Cortex of kidney (tissue), 1 donor: ENCODE measurements at places on chromosomes 5 and 9.

DNA sequence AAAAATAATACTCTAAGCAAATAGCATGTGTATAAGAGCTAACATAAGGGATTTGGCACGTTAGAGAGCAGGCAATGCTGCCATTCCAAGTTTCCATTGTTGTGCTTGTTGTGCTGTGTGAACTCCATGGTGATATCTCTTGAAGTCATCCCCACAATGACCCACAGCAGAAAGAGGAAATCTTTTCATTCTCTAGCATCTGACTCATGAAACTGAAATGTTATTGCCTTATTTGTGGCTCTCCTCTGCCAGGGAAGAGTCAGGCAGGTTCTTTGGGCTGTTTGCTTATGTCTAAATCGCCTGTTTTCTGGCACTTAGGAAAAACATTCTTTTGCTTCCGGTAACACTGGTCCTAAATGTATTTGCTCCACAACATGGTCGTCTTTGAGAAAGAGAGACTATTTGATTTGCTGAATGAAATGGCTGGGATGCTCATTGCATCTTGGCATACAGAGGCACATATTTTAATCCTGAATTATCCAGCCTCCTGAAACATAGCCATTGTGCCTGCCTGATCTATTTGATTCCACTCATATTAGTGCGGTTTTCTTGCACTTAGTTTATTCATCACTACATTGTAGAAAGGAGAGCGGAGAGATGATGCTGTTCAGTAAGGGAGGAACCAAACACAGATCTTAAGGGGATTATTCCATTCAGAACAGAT lies 188.8 kb downstream of the CSNK1G3 start:
- no peak for DNase-seq

GRCh38 chr9:133889584-133890301 lies 102.4 kb downstream of the VAV2 start:
- DNase-seq = no peak

DNA sequence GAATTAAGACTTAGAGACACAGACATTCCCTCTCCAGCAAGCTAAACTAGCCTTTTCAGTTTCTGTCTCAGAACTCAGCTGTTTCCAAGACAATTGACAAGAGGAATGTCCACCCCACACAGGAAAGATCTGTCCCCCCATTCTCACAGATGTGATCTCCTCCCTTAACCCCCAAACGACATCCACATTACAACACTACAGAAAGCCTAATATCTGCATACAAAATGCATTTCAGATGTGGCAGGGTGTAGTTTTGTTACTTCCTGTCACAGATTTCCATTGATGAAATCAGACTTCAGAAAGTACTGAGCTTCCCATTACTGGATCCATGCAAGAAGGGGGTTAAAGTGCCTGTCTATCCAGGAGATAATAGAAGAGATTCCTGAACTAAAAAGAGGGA lies 2.9 kb upstream of the ARSI start:
- no peak for DNase-seq

- DNase-seq = no peak
Measured at GRCh38 chr9:100511205-100511604, 38.3 kb downstream of the TMEFF1 start.

- DNase-seq = no peak
Measured at GRCh38 chr5:159411115-159411514, 80.8 kb upstream of the IL12B start.

DNA sequence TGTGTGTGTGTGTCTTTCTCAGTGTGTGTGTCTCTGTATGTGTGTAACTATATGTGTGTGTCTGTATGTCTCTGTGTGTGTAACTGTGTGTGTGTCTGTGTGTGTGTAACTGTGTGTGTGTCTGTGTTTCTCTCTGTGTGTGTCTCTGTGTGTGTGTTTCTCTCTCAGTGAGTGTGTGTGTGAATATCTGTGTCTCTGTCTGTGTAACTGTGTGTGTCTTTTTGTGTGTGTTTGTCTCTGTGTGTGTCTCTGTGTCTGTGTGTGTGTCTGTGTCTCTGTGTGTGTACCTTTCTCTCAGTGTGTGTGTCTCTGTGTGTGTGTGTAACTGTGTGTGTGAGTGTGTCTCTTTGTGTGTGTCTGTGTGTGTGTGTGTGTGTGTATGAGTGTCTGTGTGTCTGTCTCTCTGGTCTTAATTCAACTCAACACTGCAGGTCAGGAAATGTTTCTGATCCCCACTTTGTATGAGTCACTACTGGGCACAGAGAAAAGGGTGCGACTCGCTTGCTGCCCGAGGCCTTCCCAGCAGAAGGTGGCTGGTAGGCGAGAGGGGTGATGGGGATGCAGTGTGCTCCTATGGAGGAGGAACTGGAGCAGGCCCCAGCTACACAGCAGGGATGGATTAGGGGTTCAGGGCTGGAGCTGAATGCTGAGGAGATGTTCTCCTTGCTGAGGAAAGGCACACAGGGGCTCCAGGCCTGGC lies 52.1 kb downstream of the NSG2 start:
- no peak for DNase-seq

DNA sequence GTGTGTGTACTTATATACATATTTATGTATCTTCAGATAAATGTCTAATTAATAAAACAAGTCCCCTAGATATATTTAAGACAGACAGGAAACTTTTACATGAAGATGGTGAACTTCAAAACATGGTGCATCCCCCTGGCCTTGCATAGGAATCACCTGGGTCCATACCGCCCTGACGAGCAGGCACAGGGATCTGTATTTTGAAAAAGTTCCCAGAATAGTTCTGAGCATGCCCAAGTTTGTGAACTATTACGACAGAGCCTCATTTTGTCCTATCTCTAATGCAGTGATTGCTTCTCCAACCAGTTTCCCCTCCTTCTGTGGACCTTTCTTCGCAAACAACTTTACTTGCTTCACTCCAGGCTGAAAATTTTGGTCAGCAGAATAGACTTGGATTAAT lies 98.1 kb downstream of the APBA1 start:
- no peak for DNase-seq

DNA sequence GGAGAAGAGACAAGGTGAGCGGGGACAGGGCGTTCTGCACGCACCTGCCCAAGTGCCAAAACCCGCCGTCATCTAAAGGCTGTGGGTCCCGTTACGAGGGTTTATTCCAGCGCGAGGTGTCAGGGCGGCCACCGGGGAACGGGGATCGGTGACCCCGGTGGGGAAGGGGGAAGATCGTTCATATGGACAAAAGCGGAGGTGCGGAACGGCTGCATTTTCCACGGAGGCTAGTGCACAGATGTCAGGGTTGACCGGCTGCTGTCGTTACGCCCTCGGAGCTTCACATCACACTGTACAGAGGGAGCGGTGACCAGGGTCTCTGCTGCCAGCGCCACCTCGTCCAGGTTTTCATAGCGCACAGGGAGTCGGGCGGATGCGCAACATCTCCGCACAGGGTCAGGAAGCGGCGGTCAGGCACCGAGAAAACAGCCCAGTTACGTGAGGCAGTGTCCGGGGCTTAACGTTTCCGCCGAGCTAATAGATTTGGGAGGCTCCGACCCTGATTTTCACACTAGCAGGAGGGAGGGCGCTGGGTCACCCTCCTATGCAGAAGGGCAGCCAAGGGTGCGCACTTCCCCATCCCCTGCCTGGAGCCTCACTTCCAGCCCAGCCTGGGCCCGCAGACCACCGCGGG lies 13.5 kb downstream of the BTNL9 start:
- DNase-seq = no peak

DNA sequence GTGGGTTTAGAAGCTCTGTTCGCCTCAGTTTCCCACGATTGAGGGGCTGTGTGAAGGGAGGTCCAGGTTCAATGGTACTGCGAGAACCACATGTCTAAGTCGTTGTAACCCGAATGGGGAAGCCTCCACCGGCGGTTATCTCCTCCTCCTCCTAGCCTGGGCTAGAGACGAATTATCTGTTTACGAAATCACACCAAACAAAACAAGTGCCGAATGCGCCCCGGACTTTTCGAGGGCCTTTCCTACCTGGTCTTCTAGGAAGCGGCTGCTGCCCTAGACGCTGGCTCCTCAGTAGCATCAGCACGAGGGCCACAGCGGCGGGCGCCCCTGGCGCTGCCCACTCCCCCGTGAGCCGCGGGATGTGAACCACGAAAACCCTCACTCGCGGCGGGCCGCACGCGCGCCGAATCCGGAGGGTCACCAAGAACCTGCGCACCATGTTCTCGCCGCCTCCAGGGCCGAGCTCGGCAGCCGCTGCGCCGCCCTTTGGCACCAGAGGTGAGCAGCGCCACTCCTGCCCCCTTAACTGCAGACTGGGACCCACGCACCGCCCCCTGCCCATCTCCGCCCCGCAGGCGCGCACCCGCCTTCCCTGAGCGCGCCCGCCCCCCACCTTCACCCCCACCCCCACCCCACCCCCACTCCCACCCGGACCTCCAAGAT lies at the start of gene CDKN2A:
TSS of gene CDKN2A (minus strand) at position 500 of the 663 bp plus-strand sequence.
- DNase-seq = no peak

DNA sequence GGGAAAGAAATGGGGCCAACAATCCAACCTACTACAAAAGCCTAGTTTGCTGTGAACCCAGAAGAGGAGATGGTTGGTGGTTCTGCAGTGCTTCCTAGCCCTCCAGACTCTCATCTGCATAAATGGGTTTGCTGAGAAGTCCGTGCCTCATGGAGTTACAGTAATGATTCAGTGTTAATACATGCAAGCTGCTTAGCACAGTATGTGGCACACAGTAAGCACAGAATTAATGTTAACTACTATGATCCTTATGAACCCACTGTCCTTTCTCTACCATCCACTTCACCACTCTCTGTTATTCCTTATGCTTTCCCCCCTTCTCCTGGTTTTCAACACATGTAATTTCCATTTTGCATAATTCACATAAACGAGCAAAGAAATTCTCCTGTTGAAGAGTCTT lies 100.0 kb downstream of the ACTBL2 start:
- no peak for DNase-seq

DNA sequence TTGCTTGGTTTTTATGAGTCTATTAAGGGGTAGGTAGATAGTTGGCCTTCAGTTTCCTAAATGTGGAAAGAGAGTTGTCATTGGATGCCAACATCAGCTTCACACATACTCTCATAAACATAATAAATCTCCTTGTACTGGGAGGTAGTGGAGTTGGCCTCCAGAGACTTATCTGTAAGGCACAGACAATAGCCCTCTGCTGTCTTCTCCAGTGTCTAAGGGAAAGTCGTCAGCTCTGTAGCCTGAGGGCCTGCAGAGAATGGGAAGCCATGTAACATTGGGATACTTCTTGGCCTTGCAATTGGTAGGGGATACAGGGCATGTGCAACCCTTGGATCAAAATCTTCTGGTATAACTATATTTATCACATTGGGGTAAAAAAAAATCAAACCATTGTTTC lies 331.9 kb upstream of the KLF9 start:
- no peak for DNase-seq

DNA sequence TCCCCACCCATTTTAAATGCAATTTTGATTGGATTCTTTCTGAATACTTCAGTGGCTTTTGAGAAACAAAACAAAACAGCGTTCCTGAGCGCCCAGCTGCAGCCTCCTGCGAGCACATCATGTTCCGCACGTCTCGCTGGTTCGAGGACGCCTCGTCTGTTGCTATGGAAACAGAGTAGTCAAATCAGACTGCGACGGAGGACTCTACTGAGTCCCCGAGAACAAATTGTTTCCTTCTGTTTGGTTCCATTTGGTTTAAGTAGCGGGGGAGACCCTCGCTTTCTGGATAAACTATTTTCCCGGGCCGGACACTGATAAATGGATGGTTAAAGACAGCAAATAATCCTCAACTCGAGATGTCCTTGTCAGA lies 69.0 kb downstream of the SLC28A3 start:
- no peak for DNase-seq

DNA sequence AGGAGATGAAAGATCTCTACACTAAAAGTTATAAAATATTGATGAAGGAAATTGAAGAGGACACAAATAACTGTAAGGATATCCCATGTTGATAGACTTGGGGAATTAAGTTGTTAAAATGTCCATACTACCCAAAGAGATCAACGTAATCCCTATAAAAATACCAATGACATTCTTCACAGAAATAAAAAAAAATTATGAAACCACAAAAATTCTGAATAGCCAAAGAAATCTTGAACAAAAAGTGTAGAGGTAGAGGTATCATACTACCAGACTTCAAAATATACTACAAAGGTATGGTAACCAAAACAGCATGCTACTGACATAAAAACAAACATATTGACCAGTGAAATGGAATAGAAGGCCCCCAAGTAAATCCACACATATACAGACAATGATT lies 71.5 kb upstream of the ELL2 start:
- DNase-seq = no peak

DNA sequence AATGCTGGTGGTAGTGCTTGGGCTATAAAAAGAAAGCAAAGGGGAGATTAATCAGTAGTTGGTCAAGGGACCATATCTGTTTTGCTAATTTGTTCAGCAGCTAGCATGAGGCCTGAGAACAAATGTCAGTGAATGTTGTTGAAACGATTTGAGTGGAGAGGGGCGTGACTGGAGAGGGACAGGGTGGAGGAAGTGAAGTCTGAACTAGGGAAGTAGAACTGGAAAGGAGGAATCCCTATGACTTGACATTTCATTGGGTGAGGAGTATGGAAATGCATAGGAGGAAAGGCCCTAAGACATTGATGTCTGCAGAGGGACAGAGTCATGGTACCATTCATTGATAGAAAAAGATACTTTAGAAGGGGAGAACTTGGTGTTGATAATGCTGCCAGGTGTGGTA lies 19.7 kb downstream of the TLE4 start:
- no peak for DNase-seq

GRCh38 chr5:160496784-160497183 lies 75.1 kb downstream of the PTTG1 start:
- no peak for DNase-seq

- DNase-seq = no peak
Measured at GRCh38 chr9:136679431-136679941, 7.8 kb downstream of the AGPAT2 start.

DNA sequence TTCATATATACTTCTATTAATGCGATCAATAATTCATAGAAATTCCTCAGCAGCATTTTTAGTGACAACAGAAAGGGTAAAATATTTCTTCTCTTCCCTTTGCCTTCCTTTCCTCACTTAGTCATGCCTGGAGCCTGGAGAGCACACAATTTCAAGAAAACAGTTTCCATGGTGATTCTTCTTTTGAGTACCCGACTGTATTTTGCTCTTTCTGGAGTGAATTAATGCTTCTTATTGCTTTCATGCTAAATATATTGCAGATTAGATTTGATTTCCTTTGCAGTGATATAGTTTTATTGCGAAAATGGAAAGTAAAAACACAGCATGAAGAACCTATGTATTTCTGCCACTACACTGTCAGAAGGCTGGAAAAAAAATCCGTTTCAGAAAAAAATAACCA lies 153.5 kb downstream of the PPP2R2B start:
- DNase-seq = no peak

GRCh38 chr5:82694711-82695285 lies 382.4 kb downstream of the TMEM167A start:
- no peak for DNase-seq

GRCh38 chr9:7171396-7172153 lies 413.8 kb downstream of the KDM4C start:
- no peak for DNase-seq

- DNase-seq = no peak
Measured at GRCh38 chr5:142013734-142014521, 1.1 kb upstream of the GNPDA1 start.

GRCh38 chr9:98429613-98430012 lies 174.2 kb upstream of the TBC1D2 start:
- DNase-seq = no peak

GRCh38 chr5:154860123-154860522 lies 1.7 kb downstream of the CNOT8 start:
- DNase-seq = no peak
